ENCODE measurements at places on chromosomes 16 and 17. TPM values are rescaled to one million over a fixed set of nuclear protein-coding genes. Genes with fewer than 3 reads are reported as not detected.

DNA sequence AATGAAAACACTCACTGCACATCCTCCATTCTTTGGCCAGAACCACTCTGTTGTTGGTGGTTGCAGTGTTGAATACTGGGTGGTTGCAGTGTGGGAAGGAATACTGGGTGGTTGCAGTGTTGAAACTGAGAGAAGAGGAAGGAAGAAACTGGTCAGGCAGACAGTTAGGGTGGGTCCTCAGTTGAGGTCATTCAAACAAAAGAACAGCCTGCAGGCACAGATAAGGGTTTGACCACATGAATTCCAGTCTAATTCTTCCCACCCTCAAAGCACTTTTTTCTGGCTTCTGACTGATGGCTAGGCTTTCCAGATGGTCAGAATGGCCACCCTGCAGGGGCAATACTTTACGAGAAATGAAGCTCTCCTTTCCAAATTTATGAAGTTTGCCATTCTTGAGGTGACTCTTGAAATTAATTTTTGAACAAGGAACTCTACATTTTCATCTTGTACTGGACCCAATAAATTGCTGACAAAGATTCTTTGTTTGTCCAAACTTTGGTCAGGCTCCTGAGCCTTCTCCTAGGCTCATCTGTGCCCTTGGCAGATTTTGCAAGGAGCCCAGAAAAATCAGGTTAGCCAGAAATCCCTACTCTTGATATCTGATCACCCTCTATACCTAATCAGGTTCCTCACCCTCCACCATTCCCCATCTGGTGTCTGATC is 596.6 kb upstream of the CDH5 start:
- no peaks in the 10 kb centered on the region for H3K36me3 ChIP-seq
- no peaks in the 10 kb centered on the region for H3K27me3 ChIP-seq

Gene ZC3H18
- total RNA-seq, result 9.7 TPM

GRCh38 chr16:50329446-50330189 is 39.2 kb downstream of the BRD7 start:
- no peaks in the 10 kb centered on the region for H3K27me3 ChIP-seq
- DNase-seq, result no peak
- H3K27ac ChIP-seq, result no peak overlapping the region

GRCh38 chr16:22782314-22782713 is 31.6 kb upstream of the HS3ST2 start:
- no peak for DNase-seq
- H3K27ac ChIP-seq, result no peak overlapping the region
- no peak overlapping the region for H3K4me3 ChIP-seq
- H3K36me3 ChIP-seq, result no peaks in the 10 kb centered on the region
